Fibroblast of villous mesenchyme (primary cell): ENCODE measurements at places on chromosomes 3 and 15. TPM values are rescaled to one million over a fixed set of nuclear protein-coding genes. Genes with fewer than 3 reads are reported as not detected.

GLCE gene
- 17.7 and 21.6 TPM in 2 replicates for total RNA-seq

FRMD5 gene
- 1.3 and 1.9 TPM in 2 replicates for total RNA-seq

PP2D1 gene
- total RNA-seq: not detected in 2 replicates

ZNF619 gene
- 3.9 and 5.2 TPM in 2 replicates for total RNA-seq

SETD5 gene
- 117 and 140 TPM in 2 replicates for total RNA-seq

GAP43 gene
- not detected in 2 replicates for total RNA-seq

IQCF5 gene
- not detected in 2 replicates for total RNA-seq

GOLGA6L6 gene
- not detected in 2 replicates for total RNA-seq

SEMA3B gene
- 7.4 and 23.3 TPM in 2 replicates for total RNA-seq

RLBP1 gene
- total RNA-seq: not detected in 2 replicates

PLAAT1 gene
- total RNA-seq: not detected in 2 replicates

CIDEC gene
- total RNA-seq: not detected in 2 replicates

- DNase-seq: peak; percentile 87
Measured at GRCh38 chr3:142976621-142977398, 13.3 kb upstream of the PAQR9 start.

DNA sequence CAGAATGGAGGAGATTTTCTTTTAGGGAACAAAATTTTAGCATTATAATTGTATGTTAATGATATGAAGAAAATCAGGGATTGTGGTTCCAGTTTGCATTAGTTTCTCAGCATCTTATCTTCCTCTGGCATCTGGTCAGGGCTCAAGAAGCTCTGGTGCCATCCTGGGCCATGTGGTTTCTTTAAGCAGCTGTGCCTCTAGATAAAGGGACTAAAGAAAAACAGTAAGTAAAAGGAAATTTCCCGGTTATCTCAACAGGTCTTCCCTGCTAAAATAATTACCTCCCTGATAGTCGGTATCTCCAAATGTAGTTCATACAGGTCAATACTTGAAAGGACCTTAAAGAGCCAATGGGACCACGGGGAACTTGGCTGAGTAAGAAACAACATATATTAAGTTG, 375.1 kb upstream of the RBMS3 start:
- DNase-seq: no peak

- DNase-seq: no peak
Measured at GRCh38 chr3:42556089-42556632, 25.6 kb downstream of the SEC22C start.

DNA sequence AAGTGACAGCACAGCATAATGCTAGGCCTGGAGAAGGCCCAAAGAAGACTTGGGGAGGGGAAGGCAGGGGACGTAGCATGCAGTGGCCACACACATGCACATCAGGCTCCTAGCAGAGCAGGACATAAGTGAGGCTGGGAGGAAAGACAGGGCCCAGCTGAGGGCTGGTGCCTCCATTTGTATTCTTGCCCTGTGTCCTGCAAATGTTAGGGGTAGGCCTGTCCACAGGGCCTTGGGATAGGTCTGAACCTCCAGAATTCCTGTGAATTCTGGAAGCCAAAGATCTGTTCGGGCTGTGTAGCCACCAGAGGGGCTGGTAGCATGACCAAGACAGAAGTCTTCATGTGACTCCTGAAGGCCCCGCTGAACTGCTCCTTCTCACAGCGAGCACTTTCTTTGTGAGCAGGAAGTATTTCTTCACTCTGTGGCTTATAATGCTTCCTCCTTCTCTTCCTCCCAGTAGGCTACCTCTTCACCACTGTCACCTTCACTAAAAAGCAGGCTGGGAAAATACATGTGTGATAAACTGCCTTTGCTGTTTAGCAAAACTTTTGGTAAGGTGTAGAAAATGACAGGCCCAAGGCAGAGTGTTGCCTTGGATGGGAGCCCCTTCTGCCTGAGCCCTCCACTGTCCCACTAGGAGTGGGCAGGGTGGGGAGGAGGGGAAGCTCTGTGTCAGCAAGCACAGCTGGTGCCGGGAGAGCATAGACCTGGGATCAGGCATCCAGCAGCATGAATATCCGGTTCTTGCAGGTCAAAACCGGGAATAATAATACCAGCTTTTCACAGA, 8.4 kb downstream of the CERS3 start:
- no peak for DNase-seq

- peak; percentile 99 for DNase-seq
Measured at GRCh38 chr15:63246691-63247469, 30.5 kb upstream of the APH1B start.

GRCh38 chr3:30657914-30658313, 51.5 kb downstream of the TGFBR2 start:
- no peak for DNase-seq

DNA sequence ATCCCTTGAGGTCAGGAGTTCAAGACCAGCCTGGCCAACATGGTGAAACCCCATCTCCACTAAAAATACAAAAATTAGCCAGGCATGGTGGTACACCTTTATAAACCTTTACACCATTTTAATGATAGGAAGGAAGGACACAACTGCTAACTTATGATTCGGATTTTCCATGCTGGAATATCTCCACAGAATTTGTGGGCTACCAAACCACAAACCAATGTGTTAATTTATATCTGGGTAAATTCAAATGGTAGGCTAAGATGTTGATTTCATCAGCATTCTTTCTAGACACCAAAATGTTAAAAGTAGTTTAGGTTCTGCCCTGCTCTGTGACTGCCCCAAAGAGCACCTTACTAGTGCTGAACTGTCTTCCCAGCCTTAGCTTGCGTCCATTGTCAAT, 72.8 kb downstream of the POLQ start:
- DNase-seq: no peak

DNA sequence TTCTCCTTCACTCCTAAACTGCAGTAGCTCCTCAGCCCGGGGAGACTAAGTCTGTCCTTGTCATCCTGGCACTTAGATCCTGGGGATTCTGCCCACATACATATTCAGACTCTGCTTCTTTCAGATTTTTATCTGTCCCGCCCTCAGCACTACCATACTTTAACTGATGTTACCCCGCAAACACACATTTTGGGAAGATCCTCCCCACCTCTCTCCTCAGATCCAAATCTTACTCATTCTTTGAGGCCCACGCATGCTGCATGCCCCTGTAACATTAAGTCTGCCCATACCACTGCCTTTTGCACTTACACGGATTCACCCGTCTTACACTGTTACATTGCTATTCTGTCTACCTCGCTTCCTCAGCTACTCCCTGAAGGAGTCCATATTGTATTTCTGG, 36.1 kb downstream of the SENP8 start:
- no peak for DNase-seq

DNA sequence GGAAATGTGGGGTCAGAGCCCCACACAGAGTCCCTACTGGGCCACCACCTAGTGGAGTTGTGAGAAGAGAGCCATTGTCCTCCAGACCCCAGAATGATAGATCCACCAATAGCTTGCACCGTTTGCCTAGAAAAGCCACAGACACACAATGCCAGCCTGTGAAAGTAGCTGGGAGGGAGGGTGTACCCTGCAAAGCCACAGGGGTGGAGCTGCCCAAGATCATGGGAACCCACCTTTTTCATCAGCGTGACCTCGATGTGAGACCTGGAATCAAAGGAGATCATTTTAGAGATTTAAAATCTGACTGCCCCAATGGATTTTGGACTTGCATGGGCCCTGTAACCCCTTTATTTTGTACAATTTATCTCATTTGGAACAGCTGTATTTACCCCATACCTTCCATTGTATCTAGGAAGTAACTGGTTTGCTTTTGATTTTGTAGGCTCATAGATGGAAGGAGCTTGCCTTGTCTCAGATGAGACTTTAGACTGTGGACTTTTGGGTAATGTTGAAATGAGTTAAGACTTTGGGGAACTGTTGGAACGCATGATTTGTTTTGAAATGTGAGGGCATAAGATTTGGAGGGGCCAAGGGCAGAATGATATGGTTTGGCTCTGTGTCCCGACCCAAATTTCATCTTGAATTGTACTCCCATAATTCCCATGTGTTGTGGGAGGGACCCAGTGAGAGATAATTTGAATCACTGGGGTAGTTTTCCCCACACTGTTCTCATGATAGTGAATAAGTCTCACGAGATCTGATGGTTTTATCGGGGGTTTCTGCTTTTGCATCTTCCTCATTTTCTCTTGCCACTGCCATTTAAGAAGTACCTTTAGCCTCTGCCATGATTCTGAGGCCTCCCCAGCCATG, 49.0 kb downstream of the CD200 start:
- DNase-seq: no peak

DNA sequence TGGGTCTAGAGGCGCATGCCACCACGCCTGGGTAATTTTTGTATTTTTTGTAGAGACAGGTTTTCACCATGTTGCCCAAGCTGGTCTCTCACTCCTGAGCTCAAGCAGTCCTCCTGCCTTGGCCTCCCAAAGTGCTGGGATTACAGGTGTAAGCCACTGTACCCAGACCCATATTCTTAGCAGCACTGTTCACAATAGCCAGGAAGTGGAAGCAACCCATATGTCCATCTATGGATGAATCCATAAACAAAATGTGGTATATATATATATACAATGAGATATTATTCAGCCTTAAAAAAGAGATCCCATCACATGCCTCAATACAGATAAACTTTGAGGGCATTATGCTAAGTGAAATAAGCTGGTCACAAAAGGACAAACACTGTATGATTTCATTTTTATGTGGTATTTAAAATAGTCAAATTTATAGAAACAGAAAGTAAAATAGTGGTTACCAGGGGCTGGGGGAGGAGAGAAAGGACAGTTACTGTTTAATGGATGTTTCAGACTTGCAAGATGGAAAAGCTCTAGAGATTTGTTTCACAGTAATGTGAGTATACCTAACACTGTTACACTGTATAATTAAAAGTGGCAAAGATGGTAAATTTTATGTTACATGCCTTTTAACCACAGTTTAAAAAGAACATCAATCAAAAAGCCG, 35.7 kb upstream of the GRAMD1C start:
- DNase-seq: no peak

- DNase-seq: no peak
Measured at GRCh38 chr3:46539443-46540005, 26.6 kb downstream of the LRRC2 start.

- DNase-seq: peak; percentile 48
Measured at GRCh38 chr15:101031213-101031612, 112.1 kb downstream of the LRRK1 start.

GRCh38 chr3:33525232-33525631, 85.0 kb upstream of the UBP1 start:
- no peak for DNase-seq

DNA sequence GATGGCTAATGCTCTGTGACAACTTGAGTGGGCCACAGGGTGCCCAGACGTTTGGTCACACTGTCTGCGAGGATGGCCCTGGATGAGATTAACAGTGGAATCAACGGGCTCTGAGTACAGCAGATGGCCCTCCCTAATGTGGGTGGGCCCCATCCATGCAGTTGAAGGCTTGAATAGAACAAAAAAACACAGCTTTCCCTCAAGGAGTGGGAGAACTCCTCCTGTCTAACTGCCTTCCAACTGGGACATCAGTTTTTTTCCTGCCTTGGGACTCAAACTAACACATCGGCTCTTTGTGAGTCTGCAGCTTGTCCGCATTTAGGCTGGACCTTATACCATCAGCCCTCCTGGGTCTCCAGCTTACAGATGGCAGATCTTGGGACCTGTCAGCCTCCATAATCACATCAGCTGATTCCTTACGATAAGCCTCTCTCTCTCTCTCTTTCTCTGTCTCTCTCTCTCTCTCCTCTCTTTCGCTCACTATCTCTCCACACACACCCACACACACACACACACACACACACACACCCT, 20.8 kb downstream of the FAM174B start:
- DNase-seq: no peak

DNA sequence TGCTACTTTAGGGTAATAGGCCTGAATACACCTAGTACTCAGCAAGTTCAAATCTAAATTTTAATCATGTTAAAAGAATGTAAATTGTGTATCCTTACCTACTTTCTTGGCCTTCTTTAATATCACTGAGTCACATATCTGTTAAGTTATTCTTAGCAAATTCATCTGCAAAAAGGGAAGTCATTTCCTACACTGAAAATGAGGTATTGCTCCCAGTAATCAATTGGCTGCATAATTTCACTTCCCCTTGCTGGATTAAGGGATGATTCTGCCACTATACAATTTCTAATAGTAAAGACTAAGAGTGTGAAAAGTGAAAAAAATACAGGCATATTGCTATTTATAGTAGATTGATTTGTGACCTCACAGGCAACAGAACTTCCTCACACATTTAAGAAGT, 47.8 kb downstream of the CCDC54 start:
- no peak for DNase-seq

DNA sequence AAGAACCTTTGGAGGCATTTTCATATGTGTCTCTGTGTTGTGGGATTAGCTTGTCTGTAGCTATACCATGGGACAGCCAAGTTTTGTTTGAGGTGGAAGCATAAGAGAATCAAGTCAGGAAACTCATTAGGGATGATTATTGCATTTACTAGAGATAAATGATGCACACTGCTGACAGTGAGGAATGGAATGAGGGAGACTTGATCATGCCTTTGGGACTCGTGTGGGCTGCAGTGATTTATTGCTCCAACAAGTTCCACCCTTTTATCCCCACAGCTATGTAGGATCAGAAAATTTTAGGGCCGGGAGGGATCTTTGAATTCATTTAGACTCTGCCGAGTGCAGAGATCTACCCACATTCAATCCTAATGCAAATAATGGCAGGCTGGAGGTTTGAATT, 16.3 kb downstream of the ZNF385D start:
- DNase-seq: no peak

DNA sequence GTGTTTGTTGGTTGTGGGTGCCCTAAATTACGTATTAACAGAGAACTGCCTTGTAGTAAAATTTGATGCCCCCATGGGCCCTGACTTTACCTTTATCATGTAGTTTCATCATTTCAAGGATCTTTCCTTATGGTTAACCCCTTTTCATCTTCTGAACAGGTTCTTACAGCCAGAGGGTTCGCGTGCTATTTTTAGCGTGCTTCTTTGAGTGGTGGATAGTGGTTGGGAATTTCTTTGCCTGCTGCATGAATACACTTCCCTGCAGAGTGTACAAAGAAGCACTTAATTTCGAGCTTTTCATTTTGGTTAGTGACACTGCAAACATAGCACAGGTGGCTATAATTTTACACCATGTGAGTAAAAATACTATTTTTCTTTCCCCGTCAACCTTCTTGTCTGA, 231.8 kb downstream of the ROBO2 start:
- no peak for DNase-seq
